Mammary epithelial cell (primary cell): ENCODE measurements at places on chromosomes 16 and 17. TPM values are rescaled to one million over a fixed set of nuclear protein-coding genes. Genes with fewer than 3 reads are reported as not detected.

The VAMP2 gene
- total RNA-seq: 30.8 and 36.2 TPM in 2 replicates

The PRR29 gene
- total RNA-seq: 0.09 TPM in 1 of 2 replicates, not detected in the other

The MYH11 gene
- total RNA-seq: 0.08 TPM in 1 of 2 replicates, not detected in the other

The ANKRD40CL gene
- total RNA-seq: not detected in 2 replicates

The TMEM220 gene
- total RNA-seq: 2.1 and 4.0 TPM in 2 replicates

The TGFB1I1 gene
- 50.7 TPM for total RNA-seq

The ALOX12B gene
- total RNA-seq: 0.33 TPM

The MYL11 gene
- total RNA-seq: 1.3 TPM in 1 of 2 replicates, not detected in the other

The RPA1 gene
- total RNA-seq: 17.2 TPM

The TEX19 gene
- not detected in 2 replicates for total RNA-seq

The CRHR1 gene
- total RNA-seq: not detected in 2 replicates

The ATP1B2 gene
- not detected for total RNA-seq

The PRR11 gene
- 28.6 and 59.3 TPM in 2 replicates for total RNA-seq

The CTRB1 gene
- total RNA-seq: not detected

The UNC13D gene
- total RNA-seq: 5.8 TPM

The LITAF gene
- total RNA-seq: 128 TPM

The SLFN12 gene
- 22.2 TPM for total RNA-seq

The RHOT1 gene
- total RNA-seq: 28.3 TPM

The HP gene
- not detected for total RNA-seq

The ZG16 gene
- not detected in 2 replicates for total RNA-seq

The KRTAP9-8 gene
- not detected for total RNA-seq

The DHRS7C gene
- total RNA-seq: not detected

The TXNL4B gene
- 16.3 and 19.4 TPM in 2 replicates for total RNA-seq

The DDX19B gene
- total RNA-seq: 27.3 TPM

The ZNF205 gene
- 14.3 and 14.8 TPM in 2 replicates for total RNA-seq
